ENCODE measurements at places on chromosomes 4 and X.

GRCh38 chrX:149938881-149939654 lies 777 bp upstream of the EOLA2 start:
- peak; percentile 68 for DNase-seq

DNA sequence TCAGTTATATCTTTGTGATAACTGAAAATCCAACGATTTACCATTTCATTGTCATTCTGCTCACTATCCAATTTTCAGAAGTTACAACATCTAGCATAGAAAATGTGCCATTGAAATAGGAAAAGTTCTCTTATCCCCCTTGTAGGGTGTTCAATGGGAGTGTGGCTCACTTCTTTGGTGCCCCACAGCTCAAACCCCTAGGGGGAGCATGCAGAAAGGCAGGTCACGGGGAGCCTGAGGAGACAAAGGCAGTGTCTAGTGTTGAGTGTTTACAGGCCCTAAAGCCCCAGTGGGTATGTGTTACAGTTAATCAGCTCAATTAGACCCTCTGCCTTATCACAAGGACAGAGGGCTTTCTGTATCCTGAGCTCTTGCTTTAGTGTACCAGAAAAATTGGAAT lies 243.4 kb upstream of the GRID2 start:
- DNase-seq, result no peak

GRCh38 chr4:8317474-8317873 lies 47.9 kb downstream of the HTRA3 start:
- no peak for DNase-seq

DNA sequence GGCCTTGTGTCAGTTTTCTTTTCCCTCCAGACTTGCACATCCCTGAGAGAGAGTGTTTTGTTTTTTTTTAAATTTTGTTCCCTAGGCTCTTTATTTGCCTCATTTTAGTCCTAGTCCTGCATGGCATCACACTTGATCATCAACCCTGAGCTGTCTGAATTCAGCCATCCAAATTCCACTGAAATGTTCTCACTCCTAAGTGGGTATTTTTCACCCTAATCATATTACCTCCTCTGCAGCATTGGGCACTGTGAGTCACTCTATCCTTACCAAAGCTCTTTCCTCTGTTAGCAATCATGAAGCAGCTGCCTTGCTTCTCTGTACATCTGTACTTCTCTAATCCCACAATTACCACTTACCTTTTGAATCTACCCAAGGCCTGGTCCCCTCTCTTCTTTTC lies 356.6 kb upstream of the MAGEB2 start:
- DNase-seq, result no peak

DNA sequence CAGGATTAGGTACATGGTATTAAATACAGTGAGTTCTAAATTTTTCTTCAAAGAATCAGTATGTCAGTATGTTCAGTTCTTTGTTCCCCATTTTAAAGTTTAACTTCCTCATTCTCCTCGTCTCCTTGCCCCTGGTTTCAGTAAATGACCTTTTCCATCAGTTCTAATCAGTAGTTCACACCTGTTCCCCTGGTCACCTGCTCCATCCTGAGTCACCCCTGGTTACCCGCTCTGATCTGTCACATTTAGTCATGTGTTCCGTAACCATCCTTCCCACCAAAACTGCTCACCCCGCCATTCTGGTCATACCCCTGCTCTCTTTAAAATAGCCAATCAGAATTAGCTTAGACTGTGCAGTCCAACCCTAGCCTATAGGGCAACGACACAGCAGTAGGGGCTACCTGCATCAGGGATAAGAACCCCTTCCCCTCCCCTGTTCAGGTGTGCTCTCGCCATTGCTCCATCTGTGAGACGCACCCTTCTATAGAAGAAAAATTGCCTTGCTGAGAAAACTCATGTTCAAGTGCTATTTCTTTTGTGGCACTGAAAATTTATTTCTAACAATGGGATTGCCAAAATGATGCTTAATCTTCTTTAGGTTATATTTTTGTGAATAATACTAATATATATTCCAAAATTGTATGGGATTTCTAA lies 181.3 kb downstream of the OR13H1 start:
- DNase-seq, result no peak

DNA sequence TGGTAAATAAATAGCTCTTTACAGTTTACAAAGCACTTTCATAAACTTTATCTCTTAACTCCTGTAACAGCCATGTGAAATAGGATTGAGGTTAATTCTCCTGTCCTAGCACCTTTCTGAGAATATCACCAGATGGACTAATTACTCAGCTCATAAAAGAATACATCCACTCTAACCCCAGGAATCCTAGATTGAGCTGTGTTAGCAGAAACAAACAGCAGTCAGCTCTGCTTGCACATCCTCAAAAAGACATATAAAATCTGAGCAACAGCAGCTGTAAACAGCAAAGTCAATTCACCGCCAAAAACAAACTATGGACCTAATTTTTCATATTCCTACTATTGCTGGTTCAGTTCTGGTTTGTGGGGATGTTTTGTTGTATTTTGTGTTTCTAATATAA lies 182.8 kb downstream of the QDPR start:
- DNase-seq, result no peak

DNA sequence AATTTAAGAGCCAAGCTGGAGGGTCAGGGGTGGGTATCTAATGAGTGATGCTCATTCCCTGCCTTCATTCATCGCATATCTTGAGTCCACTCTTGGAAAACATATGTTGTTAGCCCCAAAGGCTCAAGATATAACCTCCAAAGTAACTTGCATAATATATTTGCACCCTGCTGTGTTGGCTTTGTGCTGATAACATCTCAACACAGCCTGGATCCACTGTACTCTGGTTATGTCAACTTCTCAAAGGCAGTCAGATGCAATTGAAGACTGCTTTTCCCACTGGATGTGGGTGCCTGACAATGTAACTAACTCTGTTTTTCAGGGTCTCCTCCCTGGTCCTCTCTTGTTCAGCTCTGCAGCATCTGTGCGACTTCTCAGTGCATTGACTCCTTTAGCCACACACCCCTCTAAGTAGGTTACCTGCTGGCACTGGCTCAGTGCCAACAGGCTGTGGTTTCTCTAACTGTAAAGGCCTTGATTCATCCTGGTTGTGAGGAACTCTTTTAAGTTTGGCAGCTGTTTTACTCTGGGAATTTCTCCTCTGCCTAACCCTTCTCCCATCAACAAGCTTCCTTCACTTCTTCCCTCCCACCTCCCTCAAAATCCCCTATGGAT lies 28.1 kb downstream of the SLC16A2 start:
- no peak for DNase-seq

DNA sequence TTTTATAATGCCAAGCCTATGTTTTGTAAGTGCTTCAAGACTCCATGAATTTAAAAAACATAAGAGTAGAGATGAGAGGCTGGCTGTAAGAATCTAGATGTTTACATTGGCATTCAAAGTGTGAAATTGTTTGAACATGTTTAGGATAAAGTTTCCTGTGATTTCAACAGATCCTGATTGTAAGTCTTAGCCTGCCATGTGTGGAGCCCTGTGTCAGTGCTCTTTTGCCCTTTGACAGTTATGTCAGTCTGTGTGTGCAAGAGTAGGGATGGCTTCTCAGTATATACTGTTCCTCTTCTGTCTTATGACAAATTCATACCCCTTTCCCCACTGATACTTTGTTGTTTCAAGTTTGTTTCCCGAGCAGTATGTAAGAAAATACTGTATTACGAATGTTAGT lies 68.2 kb downstream of the USP9X start:
- no peak for DNase-seq

- no peak for DNase-seq
Measured at GRCh38 chrX:39497702-39498265, 600.0 kb downstream of the BCOR start.

DNA sequence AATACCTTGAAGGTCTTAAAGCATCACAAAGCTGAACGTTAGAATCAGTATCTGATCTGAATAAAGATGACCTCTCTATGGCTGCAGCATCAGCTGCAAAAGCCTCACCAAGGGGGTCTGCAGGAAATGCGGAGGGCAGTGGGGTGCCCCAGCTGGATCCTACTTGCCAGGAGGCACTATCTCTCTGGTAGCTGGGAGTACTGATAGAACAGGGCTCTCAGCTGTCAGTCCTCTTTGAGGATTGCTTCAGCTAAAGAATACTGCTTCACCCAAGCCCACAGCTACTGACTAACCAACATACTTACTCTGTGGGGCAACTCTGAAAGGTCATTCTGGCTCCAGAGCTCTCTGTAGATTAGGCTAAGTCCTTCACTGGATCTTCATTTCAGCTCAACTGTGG lies 112.5 kb upstream of the ZFP42 start:
- DNase-seq, result no peak

GRCh38 chr4:167622481-167623240 lies 388.4 kb upstream of the SPOCK3 start:
- DNase-seq, result no peak

DNA sequence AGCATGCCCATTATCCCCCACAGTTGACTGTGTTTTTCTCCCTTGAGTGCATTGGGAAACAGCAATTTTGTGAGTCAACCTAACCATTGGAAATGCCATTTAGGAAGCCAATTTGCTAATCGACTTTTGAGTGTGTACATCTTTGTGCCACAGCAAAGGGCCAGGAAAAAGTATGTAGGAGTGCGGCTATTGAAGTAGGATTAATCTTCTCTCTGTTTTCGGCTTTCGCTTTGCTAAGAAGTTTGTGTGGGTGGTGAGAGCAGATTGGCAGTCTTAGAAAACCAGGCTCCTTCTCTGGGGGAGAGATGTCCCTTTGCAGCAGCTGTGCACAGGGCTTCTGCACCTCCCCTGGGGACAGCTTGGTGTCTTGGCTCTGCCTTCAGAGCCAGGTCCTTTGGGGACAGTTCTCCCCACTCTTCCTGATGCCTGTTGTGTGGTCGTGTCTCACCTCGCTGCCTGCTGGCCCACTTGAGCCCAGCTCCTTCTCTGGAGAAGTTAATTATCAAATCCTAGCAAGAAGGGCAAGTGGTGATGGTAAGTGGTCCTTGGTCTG lies 74.5 kb downstream of the GEMIN8 start:
- DNase-seq, result no peak

DNA sequence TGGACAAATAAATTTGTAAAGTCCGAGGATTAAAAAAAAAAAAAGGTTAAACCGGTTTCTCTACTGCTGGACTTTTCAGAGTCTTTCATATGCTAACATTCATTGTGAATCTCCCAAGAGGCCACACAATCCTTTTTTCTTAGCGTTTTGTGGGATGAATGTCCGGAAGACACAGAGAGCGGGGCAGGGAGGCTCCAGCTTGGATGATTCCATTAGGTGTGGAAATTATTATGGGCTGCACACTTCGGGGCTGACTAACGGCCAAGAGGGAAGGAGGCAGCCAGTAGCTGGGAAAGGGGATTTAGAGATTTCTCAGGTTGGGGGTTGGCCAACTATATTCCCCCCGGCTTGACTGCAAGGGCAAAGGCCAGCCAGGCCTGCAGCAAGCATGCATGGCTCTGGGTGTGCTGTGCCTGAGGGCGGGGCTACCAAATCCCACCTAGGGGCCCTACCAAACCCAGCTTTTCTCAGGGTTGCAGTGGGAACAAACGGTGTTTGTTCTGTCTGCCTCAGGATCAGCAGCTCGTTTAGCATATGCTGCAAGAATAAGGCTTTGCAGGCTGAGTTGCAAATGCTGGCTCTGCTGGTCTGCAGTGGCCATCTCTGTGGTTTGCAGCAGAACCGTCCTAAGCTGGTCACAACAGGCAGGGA lies 28.6 kb downstream of the NYX start:
- DNase-seq, result no peak

DNA sequence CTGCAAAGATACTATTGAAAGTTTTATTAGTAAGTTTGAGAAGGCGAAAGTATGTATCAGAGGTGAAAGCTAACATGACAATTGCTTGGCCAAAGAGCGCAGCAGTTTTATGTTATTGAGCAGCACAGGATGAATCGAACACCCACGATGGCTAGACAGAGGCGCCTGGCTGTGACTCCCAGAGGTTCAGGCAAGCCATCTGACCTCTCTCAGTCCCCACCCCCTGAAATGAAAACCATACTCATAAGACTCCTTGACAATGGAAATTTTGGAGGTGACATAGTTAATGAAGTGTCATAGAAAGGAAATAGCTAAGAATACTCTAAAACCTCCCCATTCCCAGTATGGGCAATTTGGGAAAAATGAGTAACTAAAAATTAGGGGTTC lies 70.6 kb downstream of the MGST2 start:
- no peak for DNase-seq

- no peak for DNase-seq
Measured at GRCh38 chr4:129903861-129904260, 807.9 kb downstream of the C4orf33 start.

- no peak for DNase-seq
Measured at GRCh38 chrX:112785344-112785743, 55.3 kb downstream of the AMOT start.

- no peak for DNase-seq
Measured at GRCh38 chr4:152937336-152938236, 1.5 kb downstream of the FHDC1 start.
